ENCODE measurements at places on chromosomes 1 and 21.

GRCh38 chr1:116916533-116917445 is 7.1 kb downstream of the PTGFRN start:
- no peak for DNase-seq

GRCh38 chr1:3895279-3895950 is 4.7 kb downstream of the C1orf174 start:
- DNase-seq, result no peak

GRCh38 chr1:6955357-6956094 is 170.3 kb downstream of the CAMTA1 start:
- DNase-seq, result no peak

DNA sequence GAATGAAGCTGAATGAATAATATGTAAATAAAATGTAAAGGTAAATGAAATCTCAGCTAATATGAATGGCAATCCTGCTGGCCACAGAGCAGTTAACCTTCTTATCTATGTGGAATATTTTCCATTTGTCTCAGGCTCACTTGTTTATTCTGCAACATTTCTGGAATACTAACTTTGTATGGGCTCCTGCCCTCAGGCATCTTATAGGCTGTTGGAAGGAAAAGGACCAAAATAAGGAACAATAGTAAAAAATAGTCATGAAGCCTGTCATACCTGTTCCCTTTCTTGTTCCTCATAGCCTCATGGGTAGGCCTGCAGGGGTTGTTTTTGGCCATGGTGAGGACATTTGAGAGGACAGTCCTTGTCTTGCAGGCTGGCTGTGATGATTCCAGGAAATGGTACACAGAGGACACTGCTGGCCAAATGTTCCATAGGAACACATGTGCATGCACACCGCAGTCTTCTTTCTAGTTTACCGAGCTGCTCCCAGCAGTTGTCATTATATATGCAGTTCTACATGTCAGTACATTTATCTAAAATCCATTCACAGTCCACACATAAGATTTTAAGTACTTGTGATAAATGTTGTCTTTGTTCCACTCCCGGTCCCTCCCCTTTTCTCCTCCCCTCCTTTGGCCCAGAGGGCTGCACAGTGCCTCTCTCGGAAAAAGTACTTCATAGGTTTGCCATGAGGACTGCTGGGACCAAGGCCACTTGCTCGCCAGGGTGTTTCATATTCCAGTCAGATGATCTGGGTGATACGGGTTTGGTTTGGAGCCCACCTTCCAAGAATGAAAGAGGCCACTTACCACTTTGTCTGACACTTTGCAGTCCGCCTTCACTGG is 15.2 kb upstream of the KCNQ4 start:
- no peak for DNase-seq

- DNase-seq, result peak; percentile 94
Measured at GRCh38 chr1:240091614-240092300, at the start of gene FMN2. TSS of gene FMN2 (plus strand) at chr1:240091883. CDS start at chr1:240092110, 227 bp downstream.

GRCh38 chr21:45601551-45601950 is 42.0 kb upstream of the PCBP3 start:
- DNase-seq, result no peak

- DNase-seq, result no peak
Measured at GRCh38 chr1:178055779-178056471, 38.0 kb upstream of the RASAL2 start.

DNA sequence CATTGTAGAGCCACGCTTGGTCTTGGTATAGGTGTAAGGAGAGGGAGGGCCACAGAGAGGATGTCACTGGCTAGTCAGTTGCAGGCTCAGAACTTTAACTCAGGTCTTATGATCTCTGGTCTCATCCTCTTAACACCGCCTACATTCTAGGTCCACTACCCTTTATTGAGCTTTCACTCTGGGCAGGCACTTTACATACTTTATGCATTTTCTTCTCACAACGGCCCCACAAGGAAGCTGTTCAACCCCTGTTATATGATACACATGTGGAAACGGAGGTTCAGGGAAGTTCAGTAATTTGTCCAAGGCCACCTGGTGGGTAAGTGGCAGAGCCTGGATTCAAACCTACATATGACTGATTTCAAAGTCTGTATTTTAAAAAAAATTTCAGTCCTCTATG is 25.3 kb upstream of the RCAN3 start:
- DNase-seq, result no peak

DNA sequence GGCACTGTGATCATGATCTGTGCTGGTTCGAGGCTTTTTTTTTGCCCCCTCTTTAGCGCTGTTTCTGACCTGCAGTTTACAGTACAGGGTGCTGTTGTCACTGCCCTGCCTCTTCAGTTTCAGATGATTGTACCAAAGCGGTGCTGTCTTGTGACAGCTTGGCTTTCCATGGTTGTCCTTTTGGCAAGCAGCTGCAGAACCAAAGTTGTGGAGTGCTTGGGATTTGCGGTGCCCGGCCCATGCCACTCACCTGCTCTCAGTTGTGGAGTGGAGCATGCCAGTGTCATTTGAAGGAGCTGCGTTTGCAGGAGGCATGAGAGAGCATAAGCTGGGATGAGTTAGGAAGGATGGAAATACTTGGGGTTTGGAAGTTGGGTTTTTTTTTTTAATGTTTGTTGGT is 48.4 kb downstream of the DOP1B start:
- no peak for DNase-seq

GRCh38 chr1:111611986-111612385 is 7.6 kb upstream of the RAP1A start:
- DNase-seq, result no peak

- DNase-seq, result no peak
Measured at GRCh38 chr1:211529011-211529410, 37.0 kb upstream of the RD3 start.
